Sciatic nerve (tissue), 2 donors: ENCODE measurements at places on chromosomes 3 and 15. TPM values are rescaled to one million over a fixed set of nuclear protein-coding genes. Genes with fewer than 3 reads are reported as not detected.
A peak's percentile ranks its signal among the peaks of the same experiment; 100 is the strongest.

DNA sequence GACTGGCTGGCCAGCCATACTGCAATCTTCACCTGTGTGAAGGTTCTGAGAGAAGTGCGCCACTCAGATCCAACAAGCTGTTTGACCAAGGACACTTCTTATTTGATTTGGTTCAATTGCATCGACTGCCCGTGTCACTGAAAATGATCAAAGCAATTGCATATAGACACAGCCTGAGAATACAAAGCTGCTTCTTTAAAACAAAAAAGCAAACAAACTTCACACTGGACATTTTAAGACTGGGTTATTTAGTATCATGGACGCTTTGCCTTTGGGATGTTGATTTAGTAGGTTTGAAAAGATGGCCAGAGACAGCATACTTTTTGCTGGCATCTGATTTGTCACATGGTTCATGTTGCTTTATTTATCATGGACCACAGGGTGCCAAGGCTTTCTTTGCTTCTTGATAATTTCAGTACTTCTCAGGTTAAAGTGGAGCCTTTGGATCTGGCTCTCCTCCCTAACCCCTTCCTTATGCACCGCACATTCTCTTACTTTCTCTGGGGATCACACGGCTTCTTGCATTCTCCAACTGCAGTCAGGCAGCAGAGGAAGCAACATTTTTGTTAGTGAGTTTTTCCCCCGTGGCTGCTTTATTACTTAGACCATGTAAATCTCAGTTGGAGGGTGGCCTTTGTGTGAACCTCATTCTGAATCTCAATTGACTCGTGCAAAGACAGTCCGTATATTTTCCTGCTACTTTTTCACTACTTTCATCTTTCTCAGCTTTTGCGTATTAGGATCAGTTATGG, 151.0 kb downstream of the CD47 start:
- DNase-seq, result no peak

SPINK8 gene
- total RNA-seq, result not detected

UCN2 gene
- not detected for total RNA-seq

DNA sequence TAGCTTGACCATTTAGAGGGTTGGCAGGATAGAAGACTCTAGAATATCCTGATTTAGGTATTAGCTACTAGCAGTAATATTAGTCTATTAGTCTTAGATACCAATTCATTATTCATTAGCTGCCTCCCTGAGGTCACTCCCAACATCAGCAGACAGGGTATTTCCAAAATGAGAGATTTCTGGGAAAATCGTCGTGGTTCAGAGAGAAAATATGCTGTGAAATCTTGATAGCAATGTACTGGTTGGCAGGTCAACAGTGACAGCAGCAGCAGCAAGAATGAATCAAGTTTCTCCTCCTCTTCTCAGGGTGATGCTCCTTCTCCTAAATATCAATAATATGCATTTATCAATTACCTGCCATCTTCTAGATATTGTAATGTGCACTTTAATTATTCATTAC, 41.3 kb upstream of the ROBO1 start:
- DNase-seq, result no peak

PIGZ gene
- 5.4 TPM for total RNA-seq

- DNase-seq, result no peak
These were observed 86.0 kb downstream of the HCN4 start for GRCh38 chr15:73282567-73283365.

- DNase-seq, result no peak
These were observed 132.9 kb downstream of the MAGI1 start for GRCh38 chr3:65905771-65906170.

DNA sequence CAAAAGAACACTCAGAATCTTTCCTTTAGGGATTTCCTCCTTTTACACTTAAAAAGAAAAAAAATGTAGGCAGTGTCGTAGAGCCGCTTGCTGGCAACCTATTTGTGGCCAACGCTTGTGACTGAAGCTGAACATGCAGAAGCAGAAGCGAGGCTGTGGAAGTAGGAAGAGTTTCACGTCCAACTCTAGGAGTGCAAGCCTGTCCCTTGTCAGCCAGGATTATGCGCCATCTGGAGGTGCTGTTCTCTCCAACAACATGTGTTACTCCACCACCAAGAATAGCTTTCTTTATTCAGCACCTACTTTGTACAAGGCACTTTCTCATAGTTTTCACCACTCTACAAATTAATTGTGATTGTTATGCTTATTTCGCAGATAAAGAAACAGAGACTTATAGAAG, 223.2 kb upstream of the LMCD1 start:
- DNase-seq, result no peak

DNA sequence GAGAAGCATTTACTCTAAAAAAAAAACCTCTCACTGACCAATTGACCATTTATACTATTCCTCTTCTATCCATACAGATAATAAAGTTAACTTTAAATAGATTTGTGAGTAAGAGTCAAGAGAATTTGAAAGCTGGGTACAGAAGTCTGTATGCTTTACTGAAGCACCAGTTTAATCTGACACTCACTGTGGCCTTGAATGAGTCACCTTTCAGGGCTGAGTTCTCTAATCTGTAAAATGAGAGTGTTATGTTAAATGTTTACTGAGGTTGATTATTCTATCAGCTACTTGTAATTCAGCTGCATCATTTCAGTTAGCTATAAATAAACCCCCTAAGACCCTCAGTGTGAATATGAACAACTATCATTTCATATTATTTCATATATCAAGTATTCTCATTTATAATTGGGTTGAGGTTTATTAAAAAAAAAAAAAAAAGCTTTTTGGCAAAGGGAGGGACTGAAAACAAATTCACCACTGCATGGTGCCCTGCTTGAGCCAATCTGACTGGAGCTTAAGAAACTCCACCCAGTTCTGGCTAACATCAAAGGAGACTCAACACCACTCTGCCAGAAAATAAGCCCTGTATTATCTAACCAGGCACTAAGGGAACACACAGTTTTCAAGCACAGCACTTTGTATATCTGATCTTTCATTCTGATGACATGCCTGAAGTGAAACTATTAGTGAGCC, 2.8 kb downstream of the MAP4 start:
- no peak for DNase-seq

ATP13A5 gene
- total RNA-seq, result not detected

WDR93 gene
- not detected for total RNA-seq

GRCh38 chr3:38022301-38022700, 7.1 kb downstream of the PLCD1 start:
- DNase-seq, result peak; percentile 51

CKMT1A gene
- total RNA-seq, result 0.36 TPM

- no peak for DNase-seq
These were observed 17.3 kb upstream of the NCK1 start for GRCh38 chr3:136844724-136845123.

DNA sequence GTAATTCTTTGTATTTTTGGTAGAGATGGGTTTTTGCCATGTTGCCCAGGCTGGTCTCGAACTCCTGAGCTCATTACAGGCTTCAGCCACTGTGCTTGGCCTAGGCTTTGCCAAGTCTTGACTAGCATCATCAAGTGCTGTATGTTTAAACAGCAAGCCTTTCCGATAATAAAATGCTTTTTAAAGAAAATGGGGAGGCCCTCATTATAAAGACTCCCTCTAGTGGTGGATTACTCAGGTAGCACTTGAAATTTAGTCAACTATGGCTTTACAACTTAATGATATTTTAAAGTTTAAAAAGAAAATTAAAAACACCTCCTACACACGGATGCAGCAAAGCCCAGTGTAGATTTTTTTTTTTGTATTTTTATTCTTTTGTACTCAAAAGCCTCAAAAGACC, 213.6 kb downstream of the GAP43 start:
- no peak for DNase-seq

MORC1 gene
- total RNA-seq, result not detected

GRCh38 chr15:72227192-72227586, 3.8 kb downstream of the PKM start:
- no peak for DNase-seq

AADACL2 gene
- total RNA-seq, result not detected

DNA sequence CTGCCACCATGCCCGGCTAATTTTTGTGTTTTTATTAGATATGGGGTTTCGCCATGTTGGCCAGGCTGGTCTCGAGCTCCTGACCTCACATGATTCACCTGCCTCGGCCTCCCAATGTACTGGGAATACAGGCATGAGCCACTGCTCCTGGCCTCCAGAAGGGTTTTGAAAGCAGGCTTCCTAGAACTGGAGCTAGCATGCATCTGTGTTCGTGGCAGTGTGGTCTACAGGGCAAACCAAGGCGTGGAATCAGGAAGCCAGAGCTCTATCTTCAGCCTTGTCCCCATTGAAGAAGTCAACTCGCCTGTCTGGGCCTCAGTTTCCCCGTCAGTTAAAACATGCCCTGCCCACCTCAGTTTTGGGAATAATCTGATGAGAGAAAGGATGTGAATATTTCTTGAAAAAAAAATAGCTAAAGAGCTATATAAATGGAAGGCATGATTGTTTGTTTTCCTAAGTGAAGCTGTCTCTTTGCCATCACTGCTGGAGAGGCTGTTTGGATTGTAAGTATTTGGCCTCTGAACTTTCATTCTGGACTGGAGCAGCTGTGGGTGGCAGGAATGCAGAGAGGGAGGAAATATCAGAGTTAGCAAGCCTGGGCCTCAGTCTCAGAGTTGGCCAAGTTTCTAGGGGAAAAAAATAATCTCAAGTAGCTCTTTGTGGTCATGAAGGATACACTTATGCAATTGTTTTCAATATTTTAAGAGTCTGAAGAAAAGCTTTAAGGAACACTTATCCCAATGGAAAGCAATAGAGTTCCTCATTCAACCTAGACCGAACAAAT, 36.5 kb upstream of the UACA start:
- no peak for DNase-seq

EFCAB12 gene
- 0.40 TPM for total RNA-seq

VPS39 gene
- 60.4 TPM for total RNA-seq

DNA sequence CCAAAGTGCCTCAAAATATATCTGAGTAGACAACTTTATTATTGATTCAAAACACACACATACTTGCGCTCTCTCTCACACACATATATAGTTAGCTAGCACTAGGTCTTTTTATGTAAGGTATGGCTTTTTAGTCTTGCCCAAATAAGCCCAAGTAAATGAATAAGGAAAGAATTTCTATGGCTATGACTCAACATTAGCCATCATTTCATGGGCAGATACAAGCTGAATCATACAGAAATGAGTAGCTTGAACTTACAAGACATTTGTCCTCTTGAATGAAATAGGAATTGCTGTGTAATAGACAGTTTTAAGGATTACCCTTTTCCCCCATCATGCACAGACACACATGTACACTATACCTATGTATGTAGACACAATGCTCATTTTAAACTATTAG, 4.9 kb downstream of the CADPS start:
- DNase-seq, result no peak

GRCh38 chr3:94082391-94082937, 19.6 kb downstream of the NSUN3 start:
- no peak for DNase-seq

DNA sequence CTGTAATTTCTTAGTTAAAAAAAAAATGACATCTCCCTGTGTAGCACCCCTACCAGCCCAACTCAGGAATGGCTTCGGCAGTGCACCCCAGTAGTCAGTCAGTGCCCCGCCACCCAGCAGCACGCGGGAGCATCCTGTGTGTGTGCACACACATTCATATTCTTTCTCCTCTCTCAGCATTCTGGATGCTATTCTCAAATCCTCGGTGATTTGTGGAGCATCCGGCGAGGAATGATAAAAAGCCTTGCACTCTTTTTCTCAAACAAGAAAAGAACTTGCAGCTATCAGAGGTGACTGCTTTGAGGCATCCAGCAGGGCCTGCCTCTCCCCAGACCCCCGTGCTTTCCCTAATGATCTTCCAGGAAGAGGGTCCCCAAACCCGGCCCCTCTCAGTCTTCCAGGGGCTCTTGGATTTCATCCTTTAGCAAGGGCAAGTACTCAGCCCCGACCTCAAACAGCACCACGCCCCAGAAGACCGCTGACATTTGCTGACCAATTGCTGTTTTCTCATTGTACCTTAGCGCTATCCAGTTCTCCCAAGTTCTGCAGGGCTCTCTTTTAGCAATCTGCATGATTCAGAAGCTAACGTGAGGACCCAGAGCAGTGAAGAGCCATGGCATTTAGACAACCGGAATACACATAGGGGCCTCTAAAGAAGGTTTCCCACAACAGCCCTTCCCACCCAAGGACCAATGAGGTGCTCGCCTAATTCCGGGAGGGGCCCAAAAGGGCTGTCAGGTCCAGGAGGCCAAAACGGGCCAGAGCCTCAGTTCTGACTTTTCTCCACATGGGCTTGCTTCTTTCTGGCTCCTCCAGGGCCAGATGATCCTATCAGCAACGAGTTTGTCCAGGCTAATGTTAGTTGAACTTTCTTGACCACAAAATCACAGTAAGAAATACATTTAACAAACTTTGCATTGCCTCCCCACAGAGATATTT, 72.2 kb downstream of the FAM174B start:
- DNase-seq, result peak; percentile 58

DNA sequence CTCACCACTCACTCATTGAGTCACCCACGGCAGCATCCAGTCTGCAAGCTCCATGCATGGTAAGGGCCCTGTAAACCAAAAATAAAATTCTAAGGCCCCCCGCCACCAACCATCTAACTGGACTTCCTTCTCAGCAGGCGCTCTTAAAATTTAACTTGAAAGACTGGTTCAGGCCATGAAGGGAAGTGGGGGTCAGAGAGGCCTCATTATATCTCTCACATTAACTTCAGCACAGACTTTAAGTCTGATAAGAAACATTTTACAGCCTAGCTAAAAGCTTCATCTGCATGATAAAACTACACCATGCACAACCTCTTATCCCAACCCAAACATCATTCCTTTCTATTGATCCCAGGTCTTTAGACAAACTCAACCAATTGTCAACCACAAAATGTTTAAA, 38.5 kb downstream of the FBLN2 start:
- DNase-seq, result peak; percentile 18

GRCh38 chr3:29889215-29889614, 608.3 kb downstream of the RBMS3 start:
- no peak for DNase-seq

- no peak for DNase-seq
These were observed 21.3 kb downstream of the SLC35G2 start for GRCh38 chr3:136840252-136840651.

TMOD2 gene
- total RNA-seq, result 148 TPM

DNA sequence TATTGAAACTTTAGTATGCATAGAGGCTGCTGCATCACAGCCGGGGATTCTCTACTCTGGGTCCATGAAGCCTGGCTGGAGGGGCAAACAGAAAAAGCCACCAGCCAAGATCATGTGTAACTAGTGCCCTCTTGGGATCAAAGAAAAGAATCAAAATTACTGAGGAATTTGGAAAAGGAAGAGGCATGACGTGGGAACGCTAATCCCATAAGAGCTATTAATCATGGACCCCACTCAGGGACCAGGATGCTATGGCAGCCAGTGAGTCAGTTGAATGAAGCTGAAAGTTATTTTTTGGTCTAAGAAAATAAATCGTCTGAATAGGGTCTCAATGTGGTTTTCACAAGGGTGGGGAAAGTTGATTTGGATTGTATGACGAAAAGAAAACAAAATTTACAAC, 1165.1 kb downstream of the ROBO2 start:
- DNase-seq, result no peak

USP50 gene
- total RNA-seq, result 1.1 TPM

C3orf20 gene
- total RNA-seq, result 0.18 TPM

SLC15A2 gene
- total RNA-seq, result 2.6 TPM

MFGE8 gene
- total RNA-seq, result 334 TPM

LARP6 gene
- 40.7 TPM for total RNA-seq

DNA sequence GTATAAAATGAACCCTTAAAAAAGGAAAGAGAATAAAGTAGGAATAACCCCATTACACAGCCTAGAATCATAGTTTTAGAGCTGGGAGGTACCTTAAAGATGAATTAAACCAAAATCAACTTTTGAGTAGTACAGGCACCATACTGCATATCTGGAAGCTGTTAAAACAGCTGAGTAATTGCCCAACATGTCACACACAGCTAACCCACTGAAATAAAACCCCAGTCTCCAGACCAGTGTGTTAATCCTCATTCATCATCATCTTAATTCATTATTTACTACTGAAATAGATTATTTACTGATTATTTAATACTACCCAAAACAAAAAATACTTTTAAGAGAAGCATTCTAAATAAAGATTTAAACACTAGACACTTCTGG, 52.8 kb downstream of the GPR160 start:
- DNase-seq, result no peak
